ENCODE measurements at places on chromosomes 7 and 10.

DNA sequence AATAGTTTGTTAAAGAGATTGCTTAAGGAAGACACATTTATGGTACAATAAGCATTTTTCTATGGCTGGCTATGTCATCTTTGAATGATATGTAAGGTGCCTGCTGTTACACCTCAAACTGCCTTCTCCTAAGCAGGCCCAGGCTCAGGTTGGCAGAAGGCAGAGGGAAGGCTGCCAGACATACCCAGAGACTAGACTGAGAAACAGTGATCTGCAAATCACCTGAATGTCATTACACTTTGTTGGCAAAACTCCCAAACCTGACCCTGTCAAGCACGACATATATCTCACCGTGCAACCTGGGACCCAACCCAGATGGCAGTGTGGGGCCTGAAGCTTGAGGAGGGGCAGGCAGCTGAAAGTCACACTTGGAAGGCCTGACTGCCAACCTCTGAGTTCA is 136.6 kb upstream of the TARP start:
- H3K4me3 ChIP-seq: no peak overlapping the region
- DNase-seq: no peak
- no peaks in the 10 kb centered on the region for H3K36me3 ChIP-seq
- H3K27ac ChIP-seq: no peak overlapping the region
- H3K4me1 ChIP-seq: no peaks in the 10 kb centered on the region
- no peaks in the 10 kb centered on the region for H3K27me3 ChIP-seq

GRCh38 chr10:91328320-91328984 is 81.7 kb upstream of the HECTD2 start:
- DNase-seq: no peak
- H3K4me1 ChIP-seq: no peaks in the 10 kb centered on the region
- H3K36me3 ChIP-seq: no peaks in the 10 kb centered on the region

- no peaks in the 10 kb centered on the region for H3K36me3 ChIP-seq
- DNase-seq: no peak
- H3K27ac ChIP-seq: no peak overlapping the region
- H3K4me1 ChIP-seq: no peaks in the 10 kb centered on the region
Observed at GRCh38 chr10:126854726-126855495, 50.3 kb upstream of the DOCK1 start.

GRCh38 chr7:29623973-29624372 is 60.3 kb downstream of the PRR15 start:
- H3K4me3 ChIP-seq: no peak overlapping the region
- no peaks in the 10 kb centered on the region for H3K36me3 ChIP-seq
- DNase-seq: no peak
- H3K27me3 ChIP-seq: no peaks in the 10 kb centered on the region

DNA sequence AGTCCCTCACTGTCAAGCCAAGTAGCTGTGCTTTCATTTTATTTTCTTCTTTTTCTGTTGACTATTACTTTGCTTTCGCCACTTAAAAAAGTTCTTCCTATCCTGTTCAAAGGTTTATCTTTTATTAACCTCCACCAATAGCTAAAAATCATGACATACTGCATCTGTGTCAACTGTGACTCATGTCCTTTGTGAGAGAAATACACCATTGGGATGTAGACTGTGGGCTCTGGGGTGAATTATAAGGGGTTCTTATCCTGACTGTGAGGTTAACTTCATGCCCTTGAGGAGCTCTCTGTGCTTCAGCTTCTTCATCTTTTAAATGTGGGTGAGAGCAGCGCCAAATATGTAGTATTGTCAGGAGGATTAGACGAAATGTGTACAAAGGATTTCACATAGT is 71.9 kb upstream of the ANKRD30A start:
- DNase-seq: no peak
- H3K4me1 ChIP-seq: no peaks in the 10 kb centered on the region
- H3K27me3 ChIP-seq: no peaks in the 10 kb centered on the region

DNA sequence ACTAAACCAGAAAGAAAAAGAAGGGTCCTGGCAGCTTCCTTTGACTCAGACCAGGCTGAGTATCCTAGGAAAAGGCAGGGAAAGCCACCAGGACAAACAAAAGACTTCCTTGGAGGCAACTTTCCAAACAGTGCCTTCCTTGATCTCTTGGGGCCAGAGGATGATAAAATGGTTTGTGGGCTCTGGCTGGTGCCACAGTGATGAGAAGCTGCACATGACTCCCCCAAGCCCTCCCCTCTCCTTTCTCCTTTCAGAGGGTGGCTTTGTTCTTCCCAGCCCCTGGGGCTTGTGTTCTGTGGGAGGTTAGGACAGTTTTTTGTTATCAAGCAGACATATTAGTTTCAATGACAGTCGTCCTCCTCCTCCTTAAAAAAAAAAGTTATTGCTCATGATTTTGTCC is 183.2 kb downstream of the SEM1 start:
- no peak overlapping the region for H3K27ac ChIP-seq
- H3K27me3 ChIP-seq: no peaks in the 10 kb centered on the region
- H3K36me3 ChIP-seq: no peaks in the 10 kb centered on the region
- no peak overlapping the region for H3K4me3 ChIP-seq
- no peak for DNase-seq
- no peaks in the 10 kb centered on the region for H3K4me1 ChIP-seq

- H3K27me3 ChIP-seq: no peaks in the 10 kb centered on the region
- no peak for DNase-seq
- no peaks in the 10 kb centered on the region for H3K4me1 ChIP-seq
- no peak overlapping the region for H3K4me3 ChIP-seq
- H3K27ac ChIP-seq: no peak overlapping the region
- H3K36me3 ChIP-seq: no peaks in the 10 kb centered on the region
Observed at GRCh38 chr10:129864082-129864481, 100.0 kb downstream of the EBF3 start.

GRCh38 chr10:78532480-78533042 is 498.9 kb downstream of the RPS24 start:
- H3K36me3 ChIP-seq: no peaks in the 10 kb centered on the region
- H3K4me1 ChIP-seq: no peaks in the 10 kb centered on the region
- H3K27ac ChIP-seq: no peak overlapping the region
- DNase-seq: no peak
- no peak overlapping the region for H3K4me3 ChIP-seq

- no peaks in the 10 kb centered on the region for H3K36me3 ChIP-seq
- no peaks in the 10 kb centered on the region for H3K27me3 ChIP-seq
- no peak for DNase-seq
- H3K4me3 ChIP-seq: no peak overlapping the region
Observed at GRCh38 chr7:33745934-33746333, 159.4 kb upstream of the BMPER start.

GRCh38 chr10:71790749-71791440 is 17.6 kb upstream of the VSIR start:
- no peak overlapping the region for H3K27ac ChIP-seq
- DNase-seq: no peak
- H3K36me3 ChIP-seq: no peaks in the 10 kb centered on the region

DNA sequence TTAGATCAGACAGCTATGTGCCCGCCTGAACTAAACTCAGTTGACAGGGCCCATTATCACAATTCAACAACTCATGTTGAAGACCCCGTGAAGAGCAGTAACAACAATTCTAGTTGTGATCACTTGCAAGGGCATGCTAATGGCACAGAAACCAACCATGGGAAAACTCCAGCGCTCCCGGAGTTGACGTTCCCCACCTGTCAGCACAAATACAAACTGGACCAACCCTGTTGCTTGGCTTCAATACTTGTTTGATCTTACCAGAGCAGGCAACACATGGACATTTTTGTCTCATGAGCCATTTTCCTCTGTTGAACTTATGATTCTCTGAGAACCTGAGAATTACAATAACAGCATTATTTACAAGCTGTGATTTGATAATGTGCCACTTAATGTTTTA is 119.0 kb upstream of the LANCL2 start:
- no peak for DNase-seq
- no peaks in the 10 kb centered on the region for H3K4me1 ChIP-seq
- no peak overlapping the region for H3K4me3 ChIP-seq
- H3K27me3 ChIP-seq: no peaks in the 10 kb centered on the region
- H3K27ac ChIP-seq: no peak overlapping the region

DNA sequence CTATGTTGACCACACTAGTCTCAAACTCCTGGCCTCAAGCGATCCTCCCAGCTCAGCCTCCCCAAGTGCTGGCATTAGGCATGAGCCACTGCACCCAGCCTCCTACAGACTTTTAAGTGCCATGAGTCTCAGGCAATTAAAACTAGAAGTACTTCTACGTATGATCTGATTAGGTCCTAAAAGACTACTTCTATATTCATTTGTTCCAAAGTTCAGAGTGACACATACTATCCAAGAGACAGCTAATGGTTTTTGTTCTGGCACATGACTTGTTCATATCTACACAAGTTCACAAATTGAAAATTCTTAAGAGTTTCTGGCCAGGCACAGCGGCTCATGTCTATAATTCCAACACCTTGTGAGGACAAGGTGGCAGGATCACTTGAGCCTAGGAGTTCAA is 11.7 kb downstream of the ARHGAP19 start:
- no peak for DNase-seq
- H3K27me3 ChIP-seq: no peaks in the 10 kb centered on the region
- H3K4me3 ChIP-seq: no peak overlapping the region
- no peaks in the 10 kb centered on the region for H3K36me3 ChIP-seq
- H3K27ac ChIP-seq: no peak overlapping the region

DNA sequence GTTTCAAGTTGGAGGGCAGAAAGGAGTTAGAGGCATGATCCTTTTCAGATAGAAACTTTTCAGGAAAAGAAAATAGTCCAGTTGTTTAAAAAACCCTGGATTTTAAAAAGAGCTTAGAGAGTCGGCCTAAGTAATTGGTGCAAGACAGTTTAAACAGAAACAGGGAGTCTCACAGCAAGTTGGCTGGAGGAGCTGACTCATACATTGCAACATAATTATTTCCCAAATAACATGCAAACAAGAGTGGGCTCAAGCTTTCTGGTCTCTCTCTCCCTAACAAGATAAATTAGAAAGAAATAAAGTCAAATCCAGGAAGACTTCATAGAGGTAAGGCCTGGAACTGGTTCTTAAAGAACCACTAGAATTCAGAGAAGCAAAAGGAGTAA is 100.3 kb upstream of the AGBL3 start:
- DNase-seq: no peak
- no peaks in the 10 kb centered on the region for H3K27me3 ChIP-seq
- H3K4me3 ChIP-seq: no peak overlapping the region
- no peaks in the 10 kb centered on the region for H3K4me1 ChIP-seq
- no peak overlapping the region for H3K27ac ChIP-seq

DNA sequence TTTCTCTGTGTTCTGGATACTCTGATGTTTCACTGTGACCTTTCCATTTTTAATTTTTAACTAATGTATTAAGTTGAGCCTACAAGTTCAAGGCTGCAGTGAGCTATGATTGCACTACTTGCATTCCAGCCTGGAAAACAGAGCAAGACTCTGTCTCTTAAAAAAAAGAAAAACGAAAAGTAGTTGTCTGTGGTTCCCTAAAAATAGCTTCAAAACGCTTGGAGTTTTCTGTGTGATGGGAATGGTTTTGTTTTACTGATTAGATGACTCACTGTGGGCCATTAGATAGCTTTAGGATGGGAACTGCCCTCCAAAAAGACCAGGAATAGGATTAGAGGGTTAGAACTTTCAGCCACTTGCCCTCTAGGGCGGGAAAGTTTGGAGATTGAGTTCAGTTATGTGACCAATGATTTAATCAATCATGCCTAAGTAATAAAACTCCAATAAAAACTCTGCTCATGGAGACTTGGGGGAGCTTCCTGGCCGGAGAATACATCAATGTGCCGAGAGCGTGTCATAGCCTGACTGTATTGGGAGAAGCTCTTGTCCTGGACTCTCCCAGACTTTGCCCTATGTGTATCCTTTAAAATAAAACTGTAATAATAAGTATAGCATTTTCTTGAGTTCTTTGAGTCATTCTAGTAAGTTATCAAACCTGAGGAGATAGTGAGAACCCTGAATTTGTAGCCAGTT is 147.1 kb downstream of the LYZL1 start:
- H3K4me1 ChIP-seq: no peaks in the 10 kb centered on the region
- H3K27ac ChIP-seq: no peak overlapping the region
- no peaks in the 10 kb centered on the region for H3K36me3 ChIP-seq
- no peak overlapping the region for H3K4me3 ChIP-seq

GRCh38 chr10:53690524-53691240 is 918.1 kb upstream of the MBL2 start:
- no peaks in the 10 kb centered on the region for H3K4me1 ChIP-seq
- no peak overlapping the region for H3K4me3 ChIP-seq
- no peaks in the 10 kb centered on the region for H3K27me3 ChIP-seq
- H3K27ac ChIP-seq: no peak overlapping the region

- H3K36me3 ChIP-seq: no peaks in the 10 kb centered on the region
- no peak overlapping the region for H3K27ac ChIP-seq
- H3K27me3 ChIP-seq: no peaks in the 10 kb centered on the region
- H3K4me1 ChIP-seq: no peaks in the 10 kb centered on the region
- H3K4me3 ChIP-seq: no peak overlapping the region
- no peak for DNase-seq
Observed at GRCh38 chr10:53619671-53620070, 847.1 kb upstream of the MBL2 start.

GRCh38 chr10:71023704-71024283 is 135.4 kb upstream of the PCBD1 start:
- H3K4me3 ChIP-seq: no peak overlapping the region
- DNase-seq: no peak
- H3K36me3 ChIP-seq: no peaks in the 10 kb centered on the region
- no peaks in the 10 kb centered on the region for H3K27me3 ChIP-seq

DNA sequence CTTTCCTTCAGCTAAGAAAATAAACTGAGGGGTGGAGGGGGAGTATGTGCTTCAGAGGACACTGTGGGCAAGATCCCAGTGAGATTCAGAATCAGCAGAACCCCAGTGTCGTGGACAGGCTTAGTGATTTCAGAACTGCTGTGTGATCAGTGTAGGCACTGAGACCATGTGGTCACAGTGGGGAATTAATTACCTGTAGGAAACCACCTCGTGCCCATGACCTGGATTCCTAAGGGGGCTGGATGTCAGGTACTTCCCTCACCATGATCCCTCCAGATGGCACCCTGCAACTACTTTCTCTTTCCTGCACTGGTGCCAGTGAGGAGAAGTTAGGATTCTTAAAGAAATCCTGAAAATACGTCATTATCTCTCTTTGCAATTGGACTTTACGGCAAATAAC is 64.4 kb downstream of the HBP1 start:
- no peak overlapping the region for H3K27ac ChIP-seq
- peaks cover 22% of the 10 kb centered on the region for H3K36me3 ChIP-seq
- H3K4me1 ChIP-seq: no peaks in the 10 kb centered on the region
- no peak overlapping the region for H3K4me3 ChIP-seq
- no peak for DNase-seq

DNA sequence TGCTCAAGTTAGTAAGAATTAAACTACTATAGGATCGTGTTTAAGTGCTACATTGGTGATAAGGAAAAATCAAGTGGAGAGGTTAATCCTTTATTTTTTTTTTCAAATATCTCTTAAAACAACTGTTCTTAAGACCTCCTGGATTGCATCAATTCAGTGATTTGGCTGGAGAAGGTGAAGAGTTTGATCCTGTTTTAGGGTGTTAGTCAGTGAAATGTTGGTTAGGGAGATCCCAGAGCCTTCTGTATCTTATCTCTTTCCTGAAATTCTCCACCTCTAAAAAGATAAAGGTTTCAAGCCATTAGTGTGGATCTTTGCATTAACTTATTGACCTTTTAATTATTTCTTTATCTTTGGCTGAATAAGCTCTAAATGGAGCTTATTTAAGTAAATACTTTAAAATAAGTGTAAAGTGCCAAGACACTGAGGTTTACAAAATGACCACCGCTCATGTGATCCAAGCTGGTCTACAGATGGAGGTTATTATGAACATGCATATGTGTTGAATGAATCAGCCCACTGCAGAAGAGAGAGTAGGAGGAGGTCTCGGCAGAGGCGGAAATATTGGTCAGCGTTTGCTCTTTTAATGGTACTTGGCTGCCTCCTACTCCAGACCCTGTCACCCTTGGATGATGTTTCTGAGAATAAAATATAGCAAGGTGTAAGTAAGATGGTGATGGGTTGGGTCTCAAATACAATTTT is 51.8 kb upstream of the BMPER start:
- H3K4me3 ChIP-seq: no peak overlapping the region
- H3K36me3 ChIP-seq: no peaks in the 10 kb centered on the region
- H3K27ac ChIP-seq: no peak overlapping the region
- H3K27me3 ChIP-seq: no peaks in the 10 kb centered on the region
- no peak for DNase-seq

Measured in natural killer cell (primary cell).